Right atrium auricular region (tissue), 2 donors: ENCODE measurements at places on chromosomes 1 and 21. TPM values are rescaled to one million over a fixed set of nuclear protein-coding genes. Genes with fewer than 3 reads are reported as not detected.

ZSWIM5 gene
- 1.7 TPM for total RNA-seq

GBP6 gene
- total RNA-seq = 0.19 TPM

NTNG1 gene
- 2.6 TPM for total RNA-seq

GBP4 gene
- total RNA-seq = 6.2 TPM

NES gene
- total RNA-seq = 134 TPM

ZMYM4 gene
- total RNA-seq = 21.1 TPM

DISP3 gene
- total RNA-seq = not detected

C1orf198 gene
- total RNA-seq = 115 TPM

DAB1 gene
- total RNA-seq = 3.3 TPM

DNA sequence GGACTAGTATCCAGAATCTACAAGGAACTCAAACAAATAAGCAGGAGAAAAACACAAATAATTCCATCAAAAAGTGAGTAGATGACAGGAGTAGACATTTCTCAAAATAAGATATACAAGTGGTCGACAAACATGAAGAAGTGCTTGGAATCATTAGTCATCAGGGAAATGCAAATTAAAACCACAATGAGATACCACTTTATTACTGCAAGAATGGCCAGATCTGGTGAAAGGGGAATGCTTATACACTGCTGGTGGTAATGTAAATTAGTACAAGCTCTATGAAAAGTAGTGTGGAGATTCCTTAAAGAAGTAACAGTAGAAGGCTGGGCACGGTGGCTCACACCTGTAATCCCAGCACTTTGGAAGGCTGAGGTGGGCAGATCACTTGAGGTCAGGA lies 73.8 kb downstream of the POU2F1 start:
- no peak overlapping the region for H3K27ac ChIP-seq
- H3K36me3 ChIP-seq = no peaks in the 10 kb centered on the region
- no peaks in the 10 kb centered on the region for H3K27me3 ChIP-seq
- H3K4me1 ChIP-seq = peaks cover 31% of the 10 kb centered on the region

- no peaks in the 10 kb centered on the region for H3K27me3 ChIP-seq
- no peaks in the 10 kb centered on the region for H3K36me3 ChIP-seq
- H3K27ac ChIP-seq = no peak overlapping the region
- no peak for DNase-seq
Measured at GRCh38 chr1:118159569-118159968, 25.5 kb downstream of the SPAG17 start.

- H3K4me1 ChIP-seq = no peaks in the 10 kb centered on the region
- H3K36me3 ChIP-seq = no peaks in the 10 kb centered on the region
- peak overlapping the region; percentile 47 for H3K27ac ChIP-seq
- no peaks in the 10 kb centered on the region for H3K27me3 ChIP-seq
- DNase-seq = no peak
- peak overlapping the region; percentile 71 for H3K4me3 ChIP-seq
Measured at GRCh38 chr1:161304927-161305866, 4.6 kb downstream of the MPZ start.

DNA sequence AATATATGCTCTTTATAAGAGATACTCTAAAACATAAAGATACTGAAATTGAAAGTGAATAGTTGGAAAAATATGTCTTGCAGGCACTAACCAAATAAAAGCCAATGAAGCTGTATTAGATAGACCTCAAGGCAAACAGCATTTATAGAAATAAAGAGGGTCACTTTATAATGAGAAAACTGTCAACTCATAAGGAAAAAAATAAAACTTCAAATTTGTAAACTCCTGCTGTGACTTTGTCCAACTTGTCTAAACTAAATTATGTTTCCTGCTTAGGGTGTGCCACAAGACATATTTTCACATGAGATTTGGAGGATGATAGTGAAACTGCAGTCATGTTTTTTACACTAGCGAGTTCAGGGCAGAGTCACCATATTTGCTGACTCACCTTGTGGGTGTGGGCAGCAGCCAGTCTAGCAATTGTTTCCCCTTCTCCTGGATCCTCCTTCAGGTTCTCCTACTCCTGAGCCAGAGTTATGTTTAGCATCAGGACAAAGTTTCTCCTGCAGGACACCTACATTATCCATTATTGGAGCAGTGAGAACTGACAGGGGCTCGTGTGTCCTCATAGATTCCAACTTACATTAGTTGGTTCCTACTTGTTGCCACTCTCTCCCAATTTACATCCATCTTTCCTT lies 43.8 kb downstream of the CD53 start:
- DNase-seq = no peak
- H3K4me3 ChIP-seq = no peak overlapping the region
- no peaks in the 10 kb centered on the region for H3K4me1 ChIP-seq
- H3K36me3 ChIP-seq = no peaks in the 10 kb centered on the region

- no peaks in the 10 kb centered on the region for H3K36me3 ChIP-seq
- no peak for DNase-seq
- H3K4me3 ChIP-seq = no peak overlapping the region
Measured at GRCh38 chr1:245054105-245054504, 100.7 kb upstream of the KIF26B start.

- H3K27me3 ChIP-seq = no peaks in the 10 kb centered on the region
- no peaks in the 10 kb centered on the region for H3K4me1 ChIP-seq
- DNase-seq = no peak
- no peak overlapping the region for H3K4me3 ChIP-seq
Measured at GRCh38 chr1:32172621-32173245, 6.7 kb upstream of the TXLNA start.

DNA sequence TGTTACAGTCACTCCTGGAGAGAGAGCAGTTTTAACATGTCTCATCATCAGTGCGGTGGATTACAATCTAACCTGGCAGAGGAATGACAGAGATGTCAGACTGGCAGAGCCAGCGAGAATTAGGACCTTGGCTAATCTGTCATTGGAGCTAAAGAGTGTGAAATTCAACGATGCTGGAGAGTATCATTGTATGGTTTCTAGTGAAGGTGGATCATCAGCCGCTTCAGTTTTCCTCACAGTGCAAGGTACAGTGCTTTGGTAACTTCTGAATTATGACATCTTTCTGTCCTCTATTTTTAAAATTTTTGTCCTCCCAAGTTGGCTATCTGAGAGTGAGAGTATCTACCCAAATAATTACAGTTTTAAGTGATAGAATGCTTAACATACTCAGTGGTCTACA lies 199.4 kb downstream of the HMCN1 start:
- H3K4me3 ChIP-seq = no peak overlapping the region
- no peak overlapping the region for H3K27ac ChIP-seq
- no peak for DNase-seq
- H3K4me1 ChIP-seq = peaks cover 6% of the 10 kb centered on the region

- H3K36me3 ChIP-seq = no peaks in the 10 kb centered on the region
- no peak overlapping the region for H3K27ac ChIP-seq
- no peaks in the 10 kb centered on the region for H3K27me3 ChIP-seq
- no peak for DNase-seq
- peaks cover 13% of the 10 kb centered on the region for H3K4me1 ChIP-seq
Measured at GRCh38 chr1:11456965-11457364, 22.0 kb upstream of the DISP3 start.

GRCh38 chr1:225695578-225696337 lies 42.8 kb upstream of the ENAH start:
- H3K36me3 ChIP-seq = no peaks in the 10 kb centered on the region
- no peak for DNase-seq
- H3K27ac ChIP-seq = peak overlapping the region; percentile 18
- no peaks in the 10 kb centered on the region for H3K4me1 ChIP-seq
- H3K4me3 ChIP-seq = no peak overlapping the region

- H3K36me3 ChIP-seq = no peaks in the 10 kb centered on the region
- no peak for DNase-seq
- H3K27me3 ChIP-seq = no peaks in the 10 kb centered on the region
- no peak overlapping the region for H3K27ac ChIP-seq
- H3K4me1 ChIP-seq = no peaks in the 10 kb centered on the region
Measured at GRCh38 chr1:159214149-159214760, 9.6 kb downstream of the ACKR1 start.

- no peaks in the 10 kb centered on the region for H3K36me3 ChIP-seq
- no peaks in the 10 kb centered on the region for H3K27me3 ChIP-seq
- no peaks in the 10 kb centered on the region for H3K4me1 ChIP-seq
- no peak overlapping the region for H3K27ac ChIP-seq
Measured at GRCh38 chr1:227938911-227939790, 8.6 kb downstream of the WNT9A start.

GRCh38 chr1:232611834-232612233 lies 18.1 kb downstream of the SIPA1L2 start:
- DNase-seq = no peak
- H3K27me3 ChIP-seq = no peaks in the 10 kb centered on the region
- H3K27ac ChIP-seq = no peak overlapping the region
- H3K36me3 ChIP-seq = no peaks in the 10 kb centered on the region
- H3K4me1 ChIP-seq = peaks cover 49% of the 10 kb centered on the region
- H3K4me3 ChIP-seq = no peak overlapping the region

DNA sequence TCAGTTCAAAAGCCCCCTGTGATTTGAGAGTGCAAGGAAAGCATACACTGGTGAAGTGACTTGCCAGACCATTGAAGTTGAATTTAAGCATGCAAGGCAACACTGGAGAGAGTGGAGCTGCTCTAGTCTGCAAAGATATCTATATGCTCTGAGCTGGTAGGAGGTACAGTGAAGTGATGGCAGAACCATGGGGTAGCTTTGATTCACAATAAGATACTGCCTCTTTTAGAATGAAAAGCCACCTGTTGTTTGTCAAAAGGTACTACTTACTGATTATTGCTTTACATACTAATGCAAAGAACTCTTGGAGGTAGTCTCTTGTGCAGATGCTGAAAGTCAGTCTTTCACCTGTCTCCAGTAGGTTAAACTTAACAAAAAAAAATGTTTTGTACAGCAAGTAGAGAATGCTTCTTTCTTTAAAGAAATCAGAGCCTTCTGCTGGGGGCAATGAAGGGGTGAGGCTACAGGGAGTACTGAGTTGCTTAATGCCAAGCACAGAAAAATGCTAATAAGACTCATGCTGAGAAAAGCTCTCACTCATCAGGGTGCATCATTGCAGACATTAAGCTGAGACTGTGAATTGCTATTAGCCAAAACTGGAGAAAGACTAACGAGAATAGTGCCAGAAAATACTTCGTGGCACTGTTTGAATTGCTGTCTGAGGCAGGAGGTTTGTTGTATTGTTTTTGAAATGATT lies 1150.5 kb upstream of the TMPRSS15 start:
- no peaks in the 10 kb centered on the region for H3K36me3 ChIP-seq
- no peaks in the 10 kb centered on the region for H3K27me3 ChIP-seq
- no peak overlapping the region for H3K4me3 ChIP-seq
- DNase-seq = no peak
- H3K27ac ChIP-seq = no peak overlapping the region

- no peak overlapping the region for H3K27ac ChIP-seq
- no peaks in the 10 kb centered on the region for H3K27me3 ChIP-seq
- no peak for DNase-seq
Measured at GRCh38 chr1:3673381-3674099, 21.2 kb downstream of the TP73 start.

GRCh38 chr1:239268007-239268406 lies 118.4 kb upstream of the CHRM3 start:
- no peaks in the 10 kb centered on the region for H3K36me3 ChIP-seq
- H3K4me3 ChIP-seq = no peak overlapping the region
- DNase-seq = no peak
- H3K27me3 ChIP-seq = no peaks in the 10 kb centered on the region

- H3K36me3 ChIP-seq = no peaks in the 10 kb centered on the region
- H3K27ac ChIP-seq = no peak overlapping the region
- no peaks in the 10 kb centered on the region for H3K27me3 ChIP-seq
- DNase-seq = no peak
- no peak overlapping the region for H3K4me3 ChIP-seq
Measured at GRCh38 chr1:56374026-56374974, 205.1 kb downstream of the PLPP3 start.

- no peak overlapping the region for H3K4me3 ChIP-seq
- H3K27me3 ChIP-seq = no peaks in the 10 kb centered on the region
- no peaks in the 10 kb centered on the region for H3K36me3 ChIP-seq
- no peak overlapping the region for H3K27ac ChIP-seq
- H3K4me1 ChIP-seq = no peaks in the 10 kb centered on the region
- no peak for DNase-seq
Measured at GRCh38 chr1:5543235-5543634, 449.0 kb downstream of the NPHP4 start.

GRCh38 chr1:160375788-160376524 lies 9.1 kb downstream of the NHLH1 start:
- H3K27ac ChIP-seq = peak overlapping the region; percentile 29
- peaks cover 20% of the 10 kb centered on the region for H3K4me1 ChIP-seq
- H3K36me3 ChIP-seq = no peaks in the 10 kb centered on the region
- DNase-seq = peak; percentile 55
- no peak overlapping the region for H3K4me3 ChIP-seq

DNA sequence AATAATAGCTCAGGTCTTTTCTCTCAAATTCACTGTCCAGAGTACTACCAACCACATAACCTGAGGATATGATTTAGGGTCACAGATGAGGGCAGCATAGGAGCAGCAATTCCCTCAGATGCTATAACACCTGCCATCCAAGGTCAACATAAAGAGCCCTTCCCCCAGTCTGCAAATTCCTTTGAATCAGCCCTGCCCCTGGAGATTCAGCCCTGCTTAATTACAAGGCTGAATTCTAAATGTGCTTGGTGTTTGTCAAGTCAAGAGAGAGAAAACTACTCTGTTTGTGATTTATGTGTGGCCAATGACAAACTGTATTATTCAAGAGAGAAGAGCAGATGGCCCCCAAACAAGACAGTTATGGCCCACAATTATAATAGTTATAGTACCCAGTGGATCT lies 195.7 kb upstream of the ADGRL2 start:
- H3K36me3 ChIP-seq = no peaks in the 10 kb centered on the region
- H3K27me3 ChIP-seq = no peaks in the 10 kb centered on the region
- H3K4me1 ChIP-seq = no peaks in the 10 kb centered on the region
- no peak for DNase-seq
- no peak overlapping the region for H3K4me3 ChIP-seq

GRCh38 chr1:204266504-204267034 lies 52.8 kb upstream of the GOLT1A start:
- peaks cover 58% of the 10 kb centered on the region for H3K36me3 ChIP-seq
- H3K27me3 ChIP-seq = no peaks in the 10 kb centered on the region
- peaks cover 48% of the 10 kb centered on the region for H3K4me1 ChIP-seq
- DNase-seq = no peak

GRCh38 chr21:42154237-42155044 lies 64.5 kb upstream of the ABCG1 start:
- no peak overlapping the region for H3K4me3 ChIP-seq
- no peak for DNase-seq
- H3K4me1 ChIP-seq = no peaks in the 10 kb centered on the region

GRCh38 chr1:175788586-175789252 lies 45.3 kb upstream of the TNR start:
- DNase-seq = no peak
- H3K4me3 ChIP-seq = no peak overlapping the region
- H3K36me3 ChIP-seq = no peaks in the 10 kb centered on the region
- no peak overlapping the region for H3K27ac ChIP-seq
